ENCODE measurements at places on chromosomes 11 and 22.
A peak's percentile ranks its signal among the peaks of the same experiment; 100 is the strongest.

- DNase-seq = peak; percentile 65
Measured at GRCh38 chr22:37021710-37022482, 2.4 kb downstream of the MPST start.

- DNase-seq = no peak
Measured at GRCh38 chr11:620201-620600, 4.5 kb upstream of the IRF7 start.

GRCh38 chr11:14552089-14552488 lies 31.9 kb upstream of the PSMA1 start:
- no peak for DNase-seq

- DNase-seq = no peak
Measured at GRCh38 chr22:19105456-19105855, 16.8 kb downstream of the DGCR2 start.

DNA sequence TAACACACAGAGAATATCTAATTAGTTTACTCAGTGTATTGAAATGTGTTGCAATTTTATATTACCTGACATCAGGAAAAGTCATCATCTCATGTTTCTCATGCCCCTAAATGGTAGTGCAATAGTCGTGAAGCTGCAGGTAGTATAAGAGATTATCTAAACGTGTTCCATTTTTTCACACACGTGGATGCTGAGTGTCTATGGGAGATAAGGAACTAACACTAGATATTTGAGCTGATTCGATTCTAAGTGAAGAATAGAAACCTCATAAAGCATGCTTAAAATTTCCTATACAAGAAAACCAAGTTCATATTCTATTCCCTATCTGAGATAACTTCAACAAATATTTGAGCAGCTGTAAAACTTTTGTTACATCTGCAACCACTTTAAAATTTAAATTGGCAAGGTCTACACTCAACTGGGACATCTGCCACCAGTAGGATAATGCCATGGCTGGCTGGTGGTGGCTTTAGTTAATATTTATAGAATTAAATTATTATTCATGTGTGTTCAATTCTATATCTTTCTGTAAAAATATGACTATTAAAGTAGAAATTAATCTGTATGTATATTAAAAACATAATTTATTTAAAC lies 388.8 kb downstream of the LUZP2 start:
- DNase-seq = no peak

Data from activated CD8-positive, alpha-beta T cell treated with anti-CD3 and anti-CD28 coated beads, Interleukin-2, amount 10 ng/mL, durations not matched to agents 7 days and 5 days (primary cell).